ENCODE measurements at places on chromosomes 3 and 15. TPM values are rescaled to one million over a fixed set of nuclear protein-coding genes. Genes with fewer than 3 reads are reported as not detected.

SMCO1 gene
- total RNA-seq: not detected

DNA sequence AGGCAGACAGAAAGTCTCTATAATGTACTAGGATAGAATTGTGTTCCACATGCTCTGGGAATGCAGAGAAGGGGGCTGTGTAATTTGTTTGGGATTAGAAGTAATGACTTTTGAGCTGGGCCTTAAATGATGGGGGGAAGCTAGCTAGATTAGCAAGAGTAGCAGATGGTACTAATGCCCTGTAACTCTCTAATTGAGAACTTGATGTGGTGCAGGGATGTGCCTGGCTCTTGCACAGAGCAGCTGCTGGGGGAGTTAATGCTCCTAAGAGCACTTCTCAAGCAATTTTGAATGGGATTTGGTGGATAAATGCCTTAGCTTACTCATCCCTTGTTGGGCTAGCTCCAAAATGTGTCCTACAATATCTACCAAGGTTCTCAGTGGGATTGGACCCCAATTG lies 12.4 kb upstream of the SYN2 start:
- no peak for DNase-seq

GRCh38 chr3:169173231-169173630 lies 490.3 kb downstream of the MECOM start:
- DNase-seq: no peak

- DNase-seq: no peak
Observed at GRCh38 chr3:141414800-141415462, 46.6 kb downstream of the ZBTB38 start.

GRCh38 chr3:63571682-63572081 lies 80.8 kb upstream of the SNTN start:
- DNase-seq: no peak

GRCh38 chr3:33388374-33389100 lies 51.7 kb downstream of the UBP1 start:
- no peak for DNase-seq

DNA sequence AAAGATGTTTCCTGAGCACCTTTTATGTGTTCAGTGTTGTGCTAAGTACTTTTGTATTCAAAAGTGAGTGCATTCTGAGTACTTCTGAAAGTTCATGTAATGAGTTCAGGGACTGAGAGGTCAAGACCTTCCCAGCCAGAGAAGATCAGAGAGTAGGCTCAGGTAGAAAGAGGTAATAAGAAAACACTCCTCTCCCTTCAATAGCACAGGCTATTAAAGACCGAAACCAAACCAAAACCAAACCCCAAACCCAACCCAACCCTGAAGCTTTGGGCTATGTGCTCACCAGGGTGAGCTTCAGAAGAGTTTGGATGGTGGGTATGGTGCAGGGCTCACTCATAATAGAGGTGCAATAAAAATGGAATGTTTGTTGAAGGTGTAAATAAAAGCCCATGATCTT lies 76.7 kb upstream of the FAM3D start:
- DNase-seq: no peak
